ENCODE measurements at places on chromosomes 4 and X. TPM values are rescaled to one million over a fixed set of nuclear protein-coding genes. Genes with fewer than 3 reads are reported as not detected.

- peak; percentile 7 for DNase-seq
Observed at GRCh38 chr4:2663275-2663674, 92.9 kb downstream of the TNIP2 start.

- DNase-seq: no peak
Observed at GRCh38 chr4:108581083-108581482, 39.3 kb upstream of the RPL34 start.

GRCh38 chrX:10512258-10512657 is 108.1 kb downstream of the MID1 start:
- DNase-seq: no peak

DNA sequence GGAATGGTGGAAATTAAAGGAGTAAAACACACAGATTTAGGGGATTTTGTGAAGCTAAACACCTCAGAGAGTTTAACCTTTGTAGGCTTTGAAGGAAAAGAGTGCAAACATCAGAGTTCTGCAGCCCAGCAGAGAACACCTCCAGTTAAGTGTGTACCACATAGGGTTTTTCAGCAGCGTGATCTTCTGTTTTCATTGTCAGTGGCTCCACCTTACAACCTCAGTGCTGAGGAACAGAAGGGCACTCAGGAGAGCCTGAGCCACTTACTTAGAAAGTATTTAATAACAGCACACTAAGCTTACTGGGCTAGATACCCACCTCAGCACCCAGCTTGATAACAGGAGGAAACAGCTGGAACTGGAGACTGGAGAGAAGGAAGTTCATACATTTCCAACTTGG is 2.0 kb upstream of the FBXW7 start:
- no peak for DNase-seq

GRCh38 chrX:39753293-39753996 is 344.3 kb downstream of the BCOR start:
- no peak for DNase-seq

DNA sequence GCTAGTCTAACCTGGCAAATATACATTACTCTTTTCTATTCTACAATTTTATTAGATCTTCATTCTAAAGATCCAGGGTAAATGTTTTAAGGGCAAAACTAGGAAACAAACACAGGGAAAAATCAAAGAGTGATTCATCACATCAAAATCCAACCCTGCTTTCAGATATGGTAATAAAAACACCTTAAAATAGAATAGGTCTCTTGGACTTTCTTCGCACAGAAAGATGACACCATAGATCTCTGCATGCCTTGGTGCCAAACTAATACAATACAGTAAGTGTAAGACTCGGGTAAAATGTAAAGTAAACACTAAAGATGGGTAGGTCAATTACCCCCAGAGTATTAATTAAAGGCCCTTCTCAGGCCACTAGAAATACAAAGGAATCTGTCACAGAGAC is 34.2 kb downstream of the LDB2 start:
- DNase-seq: no peak

- DNase-seq: no peak
Observed at GRCh38 chrX:31320740-31321139, 248.9 kb upstream of the FTHL17 start.

DNA sequence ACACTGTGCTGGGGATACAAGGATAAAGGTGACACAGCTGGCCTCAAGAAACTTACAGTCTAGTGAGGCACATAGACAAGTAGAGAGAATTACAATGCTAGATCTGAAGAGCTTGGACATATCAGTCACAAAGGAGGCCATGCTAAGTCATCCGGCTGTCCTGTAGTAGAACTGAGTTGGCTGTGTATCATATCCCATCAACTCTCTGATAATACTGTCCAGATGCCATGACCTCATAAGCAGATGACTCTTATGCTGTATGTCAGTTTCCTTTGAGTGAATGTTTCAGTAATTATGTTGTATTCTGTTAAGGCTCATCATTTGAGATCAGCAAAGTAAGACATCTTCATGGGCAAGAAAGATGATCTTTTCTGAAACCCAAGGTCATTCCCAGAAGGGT is 442.9 kb downstream of the MID1IP1 start:
- DNase-seq: no peak

DNA sequence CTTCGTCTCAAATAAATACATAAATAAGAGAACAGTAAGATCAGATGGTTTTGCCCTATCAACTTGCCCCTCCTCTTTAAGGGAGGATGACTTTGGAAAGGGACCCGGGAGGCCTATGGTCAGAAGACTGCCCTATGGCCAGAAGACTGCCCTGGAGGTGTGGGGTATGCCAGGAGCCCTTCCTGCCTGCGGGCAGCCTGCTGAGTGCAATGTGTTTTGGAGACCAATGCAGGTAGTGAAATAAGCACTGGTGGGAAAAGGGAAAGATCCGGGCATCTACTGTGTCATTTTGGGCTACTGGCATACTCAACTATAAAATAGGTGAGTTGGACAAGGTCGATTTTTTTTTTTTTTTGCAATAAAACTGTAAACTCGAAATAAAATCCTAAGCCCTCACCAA is 129.8 kb upstream of the SLC34A2 start:
- DNase-seq: no peak

DNA sequence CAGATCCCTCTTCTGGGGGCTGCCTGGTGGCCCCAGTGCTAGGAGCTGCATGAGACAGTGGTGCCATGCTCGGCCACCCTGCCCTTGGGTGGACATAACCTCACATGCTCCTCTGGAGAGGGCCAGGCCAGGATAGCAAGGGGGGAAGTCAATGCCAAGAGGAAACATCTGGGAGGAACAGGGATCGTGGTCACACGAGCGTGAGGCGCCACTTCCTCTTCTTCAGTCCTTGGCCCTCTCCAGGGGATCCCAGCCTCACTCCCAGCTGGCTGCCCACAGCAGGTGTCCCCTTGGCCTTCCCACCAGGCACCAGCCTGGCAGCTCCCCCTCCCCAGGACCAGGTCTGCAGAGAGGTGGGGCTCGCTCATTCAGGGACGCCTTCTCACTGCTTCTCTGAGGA is 28.6 kb downstream of the TBC1D14 start:
- DNase-seq: no peak

GRCh38 chr4:1451106-1451751 is 45.0 kb upstream of the NKX1-1 start:
- DNase-seq: no peak

DNA sequence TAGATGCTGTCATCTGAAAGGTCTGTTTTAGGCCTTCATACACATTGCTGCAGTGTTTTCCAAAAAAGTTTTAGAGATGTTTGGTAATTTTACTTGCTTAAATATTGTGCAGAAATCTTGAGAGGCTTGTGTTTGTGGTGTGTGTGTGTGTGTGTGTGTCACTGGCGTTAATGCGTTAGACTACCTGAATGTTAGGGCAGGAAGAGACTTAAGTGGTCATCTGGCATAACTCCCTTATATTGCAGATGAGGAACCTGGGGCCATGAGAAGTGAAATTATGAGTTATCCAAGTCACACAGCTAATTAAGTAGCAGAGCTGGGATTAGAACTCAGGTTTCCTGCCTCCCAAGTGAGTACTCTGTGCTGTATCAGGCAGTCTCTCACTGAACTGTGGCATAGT is 1.4 kb downstream of the LSM6 start:
- DNase-seq: no peak

GRCh38 chr4:82741188-82741587 is 57.4 kb downstream of the SCD5 start:
- DNase-seq: no peak

DNA sequence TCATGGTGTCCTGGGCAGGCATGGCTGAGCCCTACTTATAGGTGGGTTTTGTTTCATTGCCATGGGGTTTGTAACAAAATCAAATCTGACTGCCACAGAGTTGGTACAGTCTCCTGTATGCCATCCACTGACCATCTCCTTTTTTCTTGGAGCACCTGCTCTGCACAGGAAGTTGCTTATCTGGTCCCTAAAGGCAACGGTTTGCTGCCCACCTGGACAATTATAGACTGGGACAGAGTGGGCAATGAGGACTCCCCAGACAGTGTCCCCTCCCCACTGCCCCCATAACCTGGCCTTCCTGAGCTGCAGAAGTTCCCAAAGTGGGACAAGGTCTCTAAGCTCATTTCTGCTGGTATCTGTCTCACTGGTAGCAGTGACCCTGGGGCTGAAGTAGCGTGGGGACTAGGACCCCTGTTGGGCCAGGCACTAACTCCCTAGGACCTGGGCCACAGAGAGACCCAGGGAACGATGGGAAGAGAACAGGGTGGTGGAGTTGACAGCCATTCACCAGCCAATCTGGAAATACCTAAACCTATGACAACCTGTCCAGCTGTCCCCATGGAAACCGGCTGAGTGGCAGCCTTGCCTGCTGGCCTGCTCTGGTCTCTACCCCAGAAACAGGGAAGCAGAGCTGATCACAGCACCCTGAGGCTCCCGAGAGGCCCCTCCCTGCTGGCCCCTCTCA is 64.7 kb downstream of the WFS1 start:
- DNase-seq: no peak

- DNase-seq: no peak
Observed at GRCh38 chr4:20368926-20369325, 117.2 kb downstream of the SLIT2 start.

GRCh38 chr4:76993787-76994641 is 44.5 kb downstream of the SEPTIN11 start:
- DNase-seq: no peak

DNA sequence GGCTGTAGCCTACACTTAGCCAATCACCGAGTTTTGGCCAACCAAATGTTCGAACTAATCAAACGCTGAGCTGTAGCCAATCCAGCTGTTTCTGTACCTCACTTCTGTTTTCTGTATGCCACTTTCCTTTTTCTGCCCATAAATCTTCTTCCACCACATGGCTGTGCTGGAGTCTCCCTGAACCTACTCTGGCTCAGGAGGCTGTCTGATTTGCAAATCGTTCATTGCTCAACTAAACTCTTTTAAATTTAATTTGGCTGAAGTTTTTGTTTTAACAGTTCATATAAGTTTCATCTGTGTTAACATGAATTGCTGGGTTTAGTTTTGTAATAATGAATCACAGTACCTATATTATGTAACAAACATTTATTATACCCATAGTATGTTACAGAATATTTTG is 160.7 kb upstream of the PCDH7 start:
- DNase-seq: peak; percentile 48

GRCh38 chrX:67614423-67614822 is 70.6 kb downstream of the AR start:
- DNase-seq: no peak

CXorf66 gene
- polyA plus RNA-seq: not detected

TEX11 gene
- polyA plus RNA-seq: not detected

EXOC1L gene
- polyA plus RNA-seq: 0.21 TPM

SSX4B gene
- polyA plus RNA-seq: not detected
